ENCODE measurements at places on chromosomes 5 and 9. TPM values are rescaled to one million over a fixed set of nuclear protein-coding genes. Genes with fewer than 3 reads are reported as not detected.
A peak's percentile ranks its signal among the peaks of the same experiment; 100 is the strongest.

- DNase-seq = no peak
These were observed 16.6 kb upstream of the PCDHB2 start for GRCh38 chr5:141077826-141078225.

Gene ITGA1
- 1.6 TPM for total RNA-seq

Gene GMCL2
- 0.07 TPM for total RNA-seq

DNA sequence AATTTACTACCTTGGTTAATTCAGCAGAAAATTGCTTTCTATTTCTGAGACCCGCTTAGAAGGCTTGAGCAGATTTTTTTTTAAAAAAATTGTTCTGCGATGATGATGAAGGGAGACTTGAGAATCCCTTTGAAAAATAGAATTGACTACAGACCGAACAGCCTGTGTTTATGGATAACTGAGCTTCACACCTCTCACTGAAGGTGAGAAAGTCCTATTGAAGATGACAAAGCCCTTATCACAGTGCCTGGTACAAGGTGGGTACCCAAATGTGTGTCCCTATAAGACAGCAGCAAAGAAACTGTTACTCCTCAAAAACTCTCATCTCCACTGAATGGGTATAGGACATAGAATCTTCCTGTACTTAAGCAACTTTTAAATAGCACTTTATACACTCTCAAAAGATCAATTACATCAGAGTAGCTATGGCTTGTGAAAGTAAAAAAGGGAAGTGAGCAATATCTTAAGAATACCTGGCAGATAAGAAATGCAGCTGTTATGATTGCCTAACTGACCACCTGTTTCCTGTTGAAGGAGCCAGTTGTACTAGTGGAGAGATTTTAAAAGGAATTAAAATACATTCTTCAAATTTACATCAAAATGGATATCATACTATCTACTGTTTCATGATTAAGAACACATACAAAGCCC lies 419.7 kb downstream of the CHSY3 start:
- DNase-seq = no peak

Gene SLC34A1
- not detected for total RNA-seq

DNA sequence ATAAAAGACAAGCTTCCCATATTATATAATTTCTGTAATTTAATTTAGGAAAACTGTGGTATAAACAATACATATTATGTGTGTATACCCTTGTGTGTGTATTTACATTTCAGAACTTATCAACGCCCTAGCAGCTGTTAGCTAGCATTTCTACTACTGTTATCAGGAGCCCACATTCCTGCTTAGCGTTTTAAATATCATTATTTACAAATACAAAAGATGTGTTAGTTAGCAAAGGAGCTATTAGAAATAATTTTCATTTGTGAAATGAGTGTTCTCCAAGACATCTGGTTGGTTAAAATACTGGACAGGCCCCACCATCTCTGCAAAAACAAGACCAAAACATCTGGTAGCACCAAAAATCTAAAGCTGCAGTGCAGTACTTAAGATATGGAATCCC lies 48.0 kb downstream of the EPB41L4A start:
- no peak for DNase-seq

Gene PTGR1
- total RNA-seq = 2.0 TPM

DNA sequence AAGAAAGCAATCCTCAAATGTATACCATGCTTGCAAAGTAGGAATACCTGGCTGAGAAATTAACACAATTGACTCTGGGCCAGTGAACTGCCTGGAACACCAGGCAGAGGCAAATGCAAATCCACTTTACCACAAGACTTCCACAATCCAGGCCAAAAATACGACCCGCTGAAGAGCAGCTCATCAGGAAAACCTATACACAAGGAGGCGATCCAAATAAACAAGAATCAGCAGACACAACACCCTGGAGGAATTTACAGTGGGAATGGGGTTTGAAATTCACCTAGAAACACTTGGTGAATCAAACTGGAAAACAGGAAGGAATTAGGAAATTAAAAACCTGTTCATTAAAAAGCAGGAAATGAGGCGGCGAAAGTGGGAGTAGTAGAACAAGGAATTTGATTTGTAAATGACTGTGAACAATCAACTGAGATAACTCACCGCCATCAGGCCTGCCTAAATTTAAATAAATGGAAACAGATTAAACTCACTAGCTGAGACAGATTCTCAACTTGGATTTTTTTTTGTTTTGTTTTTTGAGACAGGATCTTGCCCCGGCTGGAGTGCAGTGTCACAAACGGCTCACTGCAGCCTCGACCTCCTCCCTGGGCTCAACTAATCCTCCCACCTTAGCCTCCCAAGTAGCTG lies 15.9 kb downstream of the CMBL start:
- no peak for DNase-seq

- peak; percentile 83 for DNase-seq
These were observed 754 bp downstream of the VDAC1 start for GRCh38 chr5:134003817-134004625.

GRCh38 chr5:73233053-73233460 lies 60.1 kb downstream of the TMEM174 start:
- no peak for DNase-seq

All from activated CD4-positive, alpha-beta T cell treated with anti-CD3 and anti-CD28 coated beads, Interleukin-2, amount 10 ng/mL, durations not matched to agents 24 days and 14 days (primary cell).